Stimulated activated CD4-positive, alpha-beta T cell treated with anti-CD3 and anti-CD28 coated beads, Interleukin-4, amount 100 ng/mL, for 48 hours (primary cell): ENCODE measurements at places on chromosomes 7 and 10.

- DNase-seq, result peak; percentile 18
Observed at GRCh38 chr7:14691597-14692203, 210.9 kb downstream of the DGKB start.

- peak; percentile 74 for DNase-seq
Observed at GRCh38 chr7:30771174-30771879, at the start of gene MINDY4. MINDY4 (plus strand) TSS chr7:30771417; CDS start chr7:30771494, 77 bp downstream.

GRCh38 chr10:7933262-7933661 lies 115.0 kb downstream of the TAF3 start:
- DNase-seq, result no peak

DNA sequence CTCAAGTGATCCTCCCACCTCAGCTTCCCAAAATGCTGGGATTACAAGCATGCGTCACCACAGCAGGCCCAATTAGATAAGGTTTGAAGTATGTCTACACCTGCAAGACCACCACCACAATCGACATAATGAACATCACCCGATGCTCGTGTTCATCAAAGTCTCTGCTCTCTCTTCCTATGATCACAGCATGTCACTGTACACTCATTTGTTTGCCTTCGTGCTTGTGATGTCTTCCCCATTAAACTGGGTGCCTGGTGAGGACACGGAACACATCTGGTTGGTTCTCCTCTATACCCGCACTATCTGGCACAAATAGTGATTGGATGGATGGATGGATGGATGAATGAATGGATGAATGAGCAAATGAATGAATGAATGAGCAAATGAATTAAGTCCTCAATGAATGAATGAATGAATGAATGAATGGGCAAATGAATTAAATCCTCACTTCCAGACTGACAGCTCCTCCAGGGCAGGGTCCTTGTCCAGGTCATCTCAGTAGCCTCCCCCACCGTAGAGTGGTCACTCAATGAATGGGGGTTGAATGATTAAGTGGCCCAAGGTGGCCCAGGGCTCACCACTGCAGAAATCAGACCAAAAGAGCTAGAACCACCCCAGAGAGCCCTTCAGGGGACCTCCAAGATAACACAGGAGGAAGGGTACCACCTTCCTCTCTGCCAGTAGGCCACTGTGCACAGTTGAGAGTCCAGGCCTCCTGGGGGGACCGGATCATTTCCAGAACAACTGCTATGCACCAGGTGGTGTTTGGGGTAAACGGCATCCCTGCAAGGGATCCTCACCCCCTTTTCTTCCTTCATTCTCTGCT lies 101.9 kb upstream of the TNRC18 start:
- DNase-seq, result no peak

DNA sequence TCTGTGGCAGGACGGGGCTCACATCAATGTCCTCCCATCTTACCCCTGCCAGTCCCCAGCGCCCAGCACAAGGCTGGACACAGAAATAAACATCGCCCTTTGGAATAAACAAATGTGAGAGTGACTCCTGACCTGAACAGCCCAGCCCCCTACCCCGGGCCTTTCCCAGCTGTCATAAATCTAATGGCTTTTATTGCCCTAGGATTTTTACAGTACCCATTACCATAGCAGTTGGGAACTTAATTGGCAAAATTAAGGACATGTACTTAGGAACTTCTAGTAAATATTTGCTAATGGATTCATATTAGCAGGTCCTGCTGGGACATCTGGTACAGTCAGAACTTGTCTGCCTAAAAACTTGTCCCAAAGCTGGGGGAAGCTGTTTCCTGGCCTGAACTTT lies 76.6 kb downstream of the GLRX3 start:
- DNase-seq, result no peak

DNA sequence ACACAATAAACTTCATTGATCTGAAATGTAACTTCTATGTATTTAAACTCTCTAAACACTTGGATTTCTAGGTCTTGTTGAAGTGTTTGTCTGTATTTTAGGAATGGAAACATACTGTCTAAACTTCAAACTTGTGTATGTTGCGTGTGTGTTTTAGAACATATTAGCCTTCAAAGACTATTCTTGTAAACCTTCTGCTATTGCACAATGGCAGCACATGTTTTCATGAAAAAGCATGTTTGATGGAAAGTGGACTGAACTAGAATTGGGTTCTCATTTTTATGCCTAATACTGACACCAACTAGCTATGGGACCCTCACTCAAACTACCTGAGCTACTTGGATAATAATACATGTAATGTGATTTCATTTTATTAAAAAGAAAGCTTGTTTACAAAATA lies 592.6 kb downstream of the IPMK start:
- no peak for DNase-seq

GRCh38 chr10:69047111-69047832 lies 40.6 kb upstream of the SRGN start:
- no peak for DNase-seq

GRCh38 chr10:13703101-13703818 lies 116.5 kb downstream of the PRPF18 start:
- no peak for DNase-seq

GRCh38 chr10:48941427-48942075 lies 1.9 kb upstream of the LRRC18 start:
- DNase-seq, result no peak

DNA sequence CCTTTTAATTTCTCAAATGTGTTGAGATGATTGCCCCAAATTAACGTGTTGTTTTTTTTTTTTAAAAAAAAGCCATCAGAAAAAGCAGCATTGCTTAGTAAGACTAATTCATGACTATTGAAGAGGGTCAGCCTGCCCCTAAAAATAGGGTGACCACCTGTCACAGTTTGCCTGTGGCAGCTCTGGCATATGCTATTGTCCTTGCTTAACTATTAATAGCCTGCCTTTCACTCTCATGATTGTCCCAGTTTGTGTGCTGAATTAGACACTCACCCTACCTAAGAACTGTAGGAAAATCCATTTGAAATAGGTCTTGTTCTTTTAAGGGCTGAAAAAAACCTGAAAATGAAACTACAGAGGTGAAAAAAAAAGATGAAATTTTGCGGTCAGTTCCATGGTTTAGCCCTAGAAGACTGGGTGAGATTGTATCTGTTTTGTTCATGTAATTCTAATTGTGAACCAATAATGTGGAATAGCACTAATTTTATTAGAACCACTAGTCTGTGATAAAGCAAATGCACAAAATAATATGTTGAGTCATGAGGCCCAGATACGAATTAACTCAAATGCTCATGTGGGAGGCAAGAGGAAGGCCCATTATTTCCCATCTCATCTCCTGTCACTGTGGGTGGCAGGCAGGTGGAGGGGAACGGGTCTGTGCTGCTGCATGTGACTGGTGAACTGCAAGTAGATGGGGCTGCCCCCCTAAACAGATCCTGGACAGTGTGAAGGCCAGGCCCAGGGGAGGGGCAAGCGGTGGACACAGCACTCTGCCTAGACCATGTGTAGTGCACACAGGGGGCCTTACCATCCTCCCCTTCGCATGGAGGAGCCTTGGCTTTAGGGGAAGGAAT lies 265.4 kb upstream of the NFE2L3 start:
- DNase-seq, result no peak

GRCh38 chr7:1839701-1840100 lies 169.6 kb downstream of the ELFN1 start:
- DNase-seq, result no peak

DNA sequence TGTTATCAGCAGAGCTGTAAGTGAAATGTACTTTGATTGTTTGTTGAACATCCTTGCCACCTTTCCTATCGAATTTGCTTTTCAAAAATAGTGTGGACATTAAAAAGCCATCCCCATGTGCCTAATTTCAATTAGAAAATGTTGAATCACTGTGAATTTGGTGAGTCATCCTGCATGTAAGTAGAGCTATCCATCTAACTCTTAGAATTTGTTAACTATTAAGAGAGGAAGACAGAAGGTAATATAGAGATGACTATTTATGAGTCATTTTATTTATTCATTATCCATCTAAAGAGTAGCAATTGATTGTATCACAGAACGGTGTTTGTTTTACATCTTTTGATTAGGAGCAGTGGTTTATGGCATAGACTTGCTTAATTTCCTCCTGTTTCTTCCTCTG lies 154.7 kb downstream of the MGMT start:
- DNase-seq, result no peak

GRCh38 chr7:2717293-2718261 lies 29.6 kb downstream of the AMZ1 start:
- no peak for DNase-seq

DNA sequence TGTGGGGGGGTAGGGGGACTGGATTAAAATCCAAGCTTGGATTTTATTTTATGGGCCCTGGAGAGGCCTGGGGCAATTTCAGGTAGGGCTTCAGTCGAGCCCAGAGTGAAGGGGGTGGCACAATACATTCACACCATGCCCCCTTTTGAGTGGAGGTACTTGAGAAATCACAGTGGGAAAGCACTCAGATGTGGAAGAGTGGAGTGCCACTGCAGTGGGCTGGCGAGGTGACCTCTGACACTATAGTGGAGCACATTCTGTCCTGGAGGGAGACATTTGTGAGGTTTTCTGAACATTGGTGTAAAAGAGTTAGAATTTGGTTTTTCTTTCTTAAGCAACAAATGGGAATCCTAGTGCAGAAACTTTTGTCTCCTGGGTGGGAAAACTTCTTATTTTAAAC lies 143.2 kb downstream of the WNT2 start:
- DNase-seq, result no peak

DNA sequence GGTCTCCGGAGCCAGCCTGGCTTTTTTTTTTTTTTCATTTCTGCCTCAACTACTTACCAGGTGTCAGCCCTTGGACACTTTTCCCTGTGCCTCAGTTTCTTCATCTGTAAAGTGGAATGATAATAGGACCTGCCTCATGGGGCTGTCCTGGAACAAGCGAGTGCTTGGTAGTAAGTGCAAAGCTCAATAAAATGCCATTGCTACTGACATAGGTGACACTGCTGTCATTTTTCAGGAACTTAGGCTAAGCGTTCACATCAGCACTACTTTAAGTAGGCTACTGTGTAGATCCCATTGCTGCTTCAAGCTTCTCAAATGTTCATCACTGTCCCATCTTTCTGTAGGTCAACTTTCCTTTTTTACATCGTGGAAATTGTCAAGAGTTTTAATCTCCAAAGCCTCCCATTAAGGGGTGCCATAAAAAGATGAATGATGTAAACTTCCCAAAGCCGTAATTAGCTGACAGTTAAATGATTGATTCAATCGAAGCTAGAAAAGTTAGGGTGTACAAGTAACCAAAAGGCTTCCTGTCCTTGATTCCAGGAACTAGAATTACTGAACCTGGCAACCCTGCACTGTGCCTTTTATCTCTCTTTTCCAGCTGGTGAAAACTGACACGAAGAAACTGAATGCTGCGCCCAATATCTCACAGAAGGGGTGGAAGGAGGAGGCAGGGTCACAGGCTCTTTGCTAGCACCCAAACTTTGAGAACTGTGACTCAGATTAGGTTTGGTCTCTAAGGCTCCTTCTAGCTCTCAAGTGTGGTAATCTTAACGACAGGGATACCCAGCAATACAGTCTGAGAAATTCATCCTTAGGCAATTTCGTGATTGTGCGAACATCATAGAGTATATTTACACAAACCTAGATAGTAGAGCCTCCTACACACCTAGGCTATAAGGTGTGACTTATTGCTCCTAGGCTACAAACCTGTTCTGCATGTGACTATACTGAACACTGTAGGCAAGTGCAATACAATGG lies 861 bp upstream of the USP6NL start:
- DNase-seq, result no peak

DNA sequence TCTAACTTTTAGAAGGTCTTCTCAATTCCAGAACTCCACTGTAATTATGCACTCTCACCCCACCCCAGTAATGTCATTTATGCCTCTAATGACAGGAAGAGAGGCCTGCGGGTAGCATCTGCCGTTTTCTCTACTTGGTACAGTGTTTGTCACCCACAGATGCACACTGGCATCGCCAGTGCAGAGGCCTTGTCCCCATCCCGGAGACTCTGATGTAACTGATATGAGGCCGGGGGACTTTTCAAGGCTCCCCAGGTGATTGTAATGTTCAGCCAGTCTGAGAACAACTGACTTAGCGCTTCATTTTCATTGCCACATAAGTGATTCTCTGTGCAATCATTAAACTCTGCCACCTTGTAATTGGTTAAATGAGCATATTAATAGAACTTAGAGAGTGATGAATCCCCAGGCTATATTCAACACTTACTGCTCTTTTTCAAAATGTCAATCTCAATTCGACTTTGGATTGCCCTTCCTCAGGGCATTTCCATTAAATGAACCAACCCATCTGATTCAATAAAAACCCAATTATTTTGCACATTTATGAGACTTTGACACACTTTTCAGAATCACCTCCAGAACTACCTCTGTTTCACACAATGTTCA lies 113.2 kb downstream of the HERPUD2 start:
- no peak for DNase-seq

- DNase-seq, result no peak
Observed at GRCh38 chr10:124713679-124714255, 30.4 kb downstream of the FAM53B start.

- no peak for DNase-seq
Observed at GRCh38 chr10:125721035-125721434, 1.5 kb downstream of the EDRF1 start.

DNA sequence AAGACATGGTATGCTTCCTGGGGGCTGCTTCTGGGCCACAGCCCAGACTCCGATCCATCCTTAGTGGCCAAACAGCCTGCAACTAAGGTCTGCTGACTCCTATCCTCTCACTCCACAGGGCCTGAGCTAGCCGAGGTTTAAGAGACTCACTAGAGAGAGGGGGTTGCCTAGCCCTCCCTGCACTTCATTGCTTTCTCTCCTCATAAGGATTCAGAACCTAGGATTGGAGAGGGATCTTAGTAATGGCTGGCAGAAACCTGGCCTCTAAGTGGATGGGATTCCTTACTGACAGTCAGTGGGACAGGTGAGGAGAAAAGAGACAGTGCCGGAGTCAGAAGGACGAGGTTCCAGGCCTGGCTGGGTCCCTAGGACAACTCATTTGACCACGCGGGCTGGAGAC lies 8.2 kb upstream of the DDIT4 start:
- no peak for DNase-seq

DNA sequence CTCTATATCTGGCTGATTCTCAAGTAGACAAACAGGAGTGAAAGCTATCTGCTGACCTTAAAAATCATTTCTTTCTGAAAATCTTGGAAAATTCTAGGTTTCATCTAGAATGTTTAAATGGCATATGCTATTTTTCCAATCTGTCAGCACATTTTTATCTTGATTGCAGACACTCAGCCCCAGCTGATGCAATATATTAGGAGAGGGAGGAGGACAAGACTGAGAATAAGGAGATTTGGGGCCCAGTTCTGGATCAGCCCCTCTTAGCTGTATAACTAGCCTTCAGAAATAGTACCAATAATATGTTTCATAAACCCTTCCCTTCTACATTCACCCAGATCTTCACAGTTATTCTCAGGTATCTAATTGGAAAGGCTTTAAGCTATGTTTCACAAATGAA lies 131.2 kb downstream of the HDAC9 start:
- DNase-seq, result no peak

DNA sequence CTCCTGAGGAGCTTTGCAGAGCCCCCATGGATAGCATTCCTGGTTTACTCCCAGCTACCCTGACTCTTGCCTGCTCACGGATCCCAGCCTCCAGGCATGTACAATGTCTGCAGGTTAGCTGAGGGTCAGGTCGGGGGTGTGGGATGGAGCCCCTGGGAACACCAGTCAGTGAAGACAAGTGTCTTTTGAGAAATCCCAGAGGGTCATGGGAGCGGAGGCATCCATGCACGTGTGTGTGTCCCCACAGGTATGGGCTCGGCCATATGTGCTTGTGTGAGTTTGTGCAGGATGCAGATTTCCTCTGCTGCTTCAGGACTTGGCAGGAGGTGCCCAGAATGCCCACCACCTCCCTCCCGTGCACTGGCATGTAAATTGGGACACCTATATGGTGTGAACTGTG lies 28.3 kb upstream of the EN2 start:
- DNase-seq, result no peak

- DNase-seq, result peak; percentile 8
Observed at GRCh38 chr10:16521311-16522016, at the start of gene C1QL3. C1QL3 (minus strand) TSS chr10:16521879; CDS start chr10:16521065, 814 bp downstream.
